ENCODE measurements at places on chromosomes 6 and 20.

DNA sequence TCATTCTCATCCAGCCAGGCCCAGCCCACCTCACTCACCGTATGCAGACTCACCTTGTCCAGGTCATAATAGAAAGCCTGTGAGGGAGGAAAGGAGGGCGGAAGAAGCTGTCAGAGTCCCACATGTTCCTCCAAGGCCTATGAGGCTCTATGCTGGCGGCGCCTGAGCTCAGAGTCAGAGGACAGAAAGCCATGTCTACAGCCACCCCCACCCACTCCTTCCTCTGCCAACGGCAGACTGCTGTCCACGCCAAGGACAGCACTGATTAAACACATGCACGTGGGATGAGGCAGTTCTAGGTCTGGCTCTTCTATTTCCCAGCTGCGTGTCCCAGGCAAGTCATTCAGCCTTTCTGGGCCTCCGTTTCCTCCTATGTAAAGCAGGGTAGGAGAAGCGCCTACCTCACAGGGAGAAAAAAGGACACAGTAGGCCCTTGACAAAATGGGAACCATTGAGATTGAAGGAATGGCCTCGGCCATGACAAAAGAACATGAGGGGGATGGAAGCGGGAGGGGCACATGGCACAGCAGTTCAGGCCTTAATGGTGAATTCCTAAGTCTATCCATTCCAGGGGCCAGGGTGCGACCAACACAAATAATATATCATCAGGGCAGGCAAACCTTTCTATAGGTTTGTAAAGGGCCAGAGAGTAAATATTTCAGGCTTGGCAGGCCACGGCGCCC is 80.1 kb downstream of the RIPOR3 start:
- DNase-seq: no peak

- no peak for DNase-seq
Observed at GRCh38 chr20:49523767-49524360, 41.4 kb upstream of the KCNB1 start.

- DNase-seq: no peak
Observed at GRCh38 chr20:4247261-4247660, 231.9 kb upstream of the RNF24 start.

- DNase-seq: no peak
Observed at GRCh38 chr6:159255434-159255951, 86.3 kb downstream of the FNDC1 start.

GRCh38 chr6:136491754-136492153 is 58.5 kb downstream of the MAP7 start:
- no peak for DNase-seq

GRCh38 chr6:116475141-116475540 is 14.0 kb downstream of the CALHM6 start:
- DNase-seq: no peak
